ENCODE measurements at places on chromosomes 2 and 18.

DNA sequence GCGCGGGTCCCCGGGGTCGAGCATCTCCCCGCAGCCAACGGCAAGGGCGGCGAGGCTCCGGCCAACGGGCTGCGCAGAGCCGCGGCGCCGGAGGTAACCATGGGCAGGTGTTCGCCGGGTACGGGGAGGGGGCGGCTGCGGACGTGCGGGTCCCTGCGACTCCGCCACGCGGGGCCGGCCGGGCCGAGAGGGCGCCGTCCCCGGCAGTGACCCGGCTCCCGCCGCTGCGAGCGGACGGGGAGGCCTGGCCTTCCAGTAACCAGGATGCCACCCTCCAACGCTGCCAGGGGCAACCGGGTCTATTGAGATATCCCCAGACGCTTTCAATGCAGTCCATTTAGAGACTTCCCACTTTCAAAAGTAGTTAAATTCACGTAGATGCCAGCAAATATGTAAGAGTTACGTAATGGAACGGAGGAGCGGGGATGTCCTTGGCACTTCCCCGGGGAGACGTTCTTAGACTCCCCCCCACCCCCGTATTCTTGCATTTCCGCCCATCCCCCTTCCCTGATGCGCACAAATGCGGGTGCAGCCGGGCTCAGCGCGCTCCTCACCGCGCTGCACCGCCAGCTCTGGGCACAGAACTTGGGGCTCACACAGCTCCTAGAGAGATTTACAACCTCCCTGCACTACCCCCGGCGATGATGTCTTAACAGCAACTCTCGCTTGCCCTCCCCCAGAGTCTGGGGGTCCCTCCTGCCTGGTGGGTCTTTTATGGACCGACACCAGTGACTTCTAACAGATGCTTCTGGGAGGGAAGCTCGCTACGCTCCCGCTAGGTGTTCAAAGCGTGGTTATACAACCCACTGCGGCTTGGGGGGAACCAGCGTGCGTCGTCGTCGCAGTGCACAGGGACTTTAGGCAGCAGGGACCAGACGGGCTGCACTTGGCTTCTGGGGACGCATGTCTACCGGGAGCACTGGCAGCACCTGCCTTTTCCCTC, 657 bp downstream of the SGPP2 start:
- no peak for DNase-seq

DNA sequence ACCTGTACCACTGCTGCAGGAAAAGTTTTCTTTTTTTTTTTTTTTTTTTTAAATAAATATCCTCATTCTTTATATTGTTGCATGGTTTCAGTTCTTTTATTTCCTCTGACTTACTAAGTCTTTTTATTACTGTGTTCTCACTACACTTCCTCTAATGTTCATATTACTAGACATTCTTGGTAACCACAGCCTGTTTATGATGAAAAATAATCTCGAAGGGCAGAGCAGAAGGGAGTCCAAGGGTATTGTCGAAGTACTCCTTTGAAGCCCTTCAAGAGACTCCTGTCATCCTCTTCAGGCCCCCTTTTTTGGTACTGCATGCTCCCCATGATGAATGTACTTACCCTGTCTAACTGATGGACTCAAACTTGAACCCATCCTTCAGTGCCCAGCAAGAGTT, 61.2 kb downstream of the RND3 start:
- no peak for DNase-seq

DNA sequence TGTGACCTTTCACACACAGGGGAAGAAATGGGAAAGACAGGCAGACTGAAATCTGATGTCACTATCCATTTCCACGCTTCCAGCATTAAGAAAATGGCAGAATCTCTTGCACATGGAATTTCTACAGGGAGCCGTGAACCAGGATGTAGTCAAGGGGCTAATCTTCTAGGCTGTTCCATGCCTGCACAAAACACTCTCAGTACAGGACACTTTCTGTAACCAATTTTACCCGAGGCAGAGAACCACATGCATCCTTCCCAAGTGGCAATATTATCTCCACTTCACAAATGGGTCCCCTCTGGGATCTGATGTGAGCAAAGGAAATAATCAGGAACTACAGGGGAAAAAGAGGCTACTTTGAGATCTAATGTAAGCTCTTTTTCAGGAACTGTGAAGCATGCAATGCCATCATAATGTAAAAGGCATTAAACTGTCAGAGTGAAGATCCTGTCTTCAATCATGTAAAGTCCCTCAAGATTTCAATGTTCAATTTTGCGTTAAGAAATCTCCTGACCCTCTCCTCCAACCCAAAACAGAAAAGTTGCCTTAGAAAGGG, 236.9 kb downstream of the RBM43 start:
- DNase-seq, result no peak

GRCh38 chr2:234973008-234973407, 21.2 kb downstream of the SH3BP4 start:
- no peak for DNase-seq

DNA sequence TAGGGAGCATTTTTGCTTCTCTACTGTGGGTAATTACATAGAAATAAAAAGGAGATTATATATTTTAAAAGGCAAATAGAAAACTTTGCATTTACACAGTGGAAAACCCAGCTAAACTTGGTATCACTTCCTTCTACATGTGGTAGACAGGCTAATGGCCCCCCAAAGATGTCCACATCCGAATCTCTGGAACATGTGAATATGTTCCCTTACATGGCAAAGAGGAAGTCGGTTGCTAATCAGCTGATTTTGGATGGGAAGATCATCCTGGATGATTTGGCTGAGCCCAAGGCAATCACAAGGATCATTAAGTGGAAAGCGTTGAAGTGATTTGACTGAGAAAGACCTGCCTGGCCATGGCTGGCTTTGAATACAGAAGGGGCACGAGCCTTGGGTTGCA, 26.2 kb downstream of the CREG2 start:
- DNase-seq, result no peak

GRCh38 chr2:235936493-235936892, 231.7 kb downstream of the GBX2 start:
- peak; percentile 18 for DNase-seq

- peak; percentile 11 for DNase-seq
These were observed 104.7 kb upstream of the NOSTRIN start for GRCh38 chr2:168697668-168698121.
